Large intestine (tissue), 12 donors: ENCODE measurements at places on chromosomes 4 and X.

DNA sequence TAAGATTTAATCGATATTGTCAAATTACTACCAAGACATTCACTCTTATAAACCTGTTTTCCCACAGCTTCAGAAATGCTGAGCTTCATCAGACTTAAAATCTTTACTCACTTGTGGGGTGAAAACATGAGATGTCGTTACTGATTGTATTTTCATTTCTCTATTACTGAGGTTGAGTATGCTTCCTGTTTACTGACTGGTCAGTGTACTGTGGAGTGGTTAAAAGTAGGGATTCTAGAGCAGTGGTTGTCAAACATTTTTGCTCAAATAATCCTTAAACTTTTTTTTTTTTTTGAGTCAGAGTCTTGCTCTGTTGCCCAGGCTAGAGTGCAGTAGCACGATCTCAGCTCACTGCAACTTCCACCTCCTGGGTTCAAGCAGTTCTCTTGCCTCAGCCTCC lies 50.3 kb downstream of the NSUN7 start:
- H3K36me3 ChIP-seq, result no peaks in the 10 kb centered on the region
- DNase-seq, result no peak
- no peaks in the 10 kb centered on the region for H3K27me3 ChIP-seq
- no peak overlapping the region for H3K27ac ChIP-seq
- H3K4me1 ChIP-seq, result no peaks in the 10 kb centered on the region

DNA sequence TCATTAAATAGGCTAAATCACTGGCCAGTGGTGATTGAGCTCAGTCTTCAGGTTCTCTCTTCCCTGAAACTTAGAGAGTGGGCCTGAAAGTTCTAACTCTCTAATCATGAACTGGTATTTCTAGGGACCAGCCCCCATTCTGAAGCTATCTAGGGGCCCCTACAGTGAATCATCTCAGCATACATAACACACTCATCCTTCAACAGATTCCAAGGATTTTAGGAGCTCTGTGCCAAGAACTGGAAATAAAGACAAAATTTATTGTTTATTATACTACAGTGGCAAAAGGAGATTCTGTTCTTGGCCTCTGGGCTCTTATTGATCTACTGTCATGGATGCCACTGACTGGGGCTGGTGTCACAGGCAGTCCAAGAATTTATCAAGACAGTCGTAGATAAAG lies 263.8 kb upstream of the IGFBP7 start:
- H3K4me1 ChIP-seq, result no peaks in the 10 kb centered on the region
- no peaks in the 10 kb centered on the region for H3K36me3 ChIP-seq
- no peak overlapping the region for H3K27ac ChIP-seq
- no peak for DNase-seq

DNA sequence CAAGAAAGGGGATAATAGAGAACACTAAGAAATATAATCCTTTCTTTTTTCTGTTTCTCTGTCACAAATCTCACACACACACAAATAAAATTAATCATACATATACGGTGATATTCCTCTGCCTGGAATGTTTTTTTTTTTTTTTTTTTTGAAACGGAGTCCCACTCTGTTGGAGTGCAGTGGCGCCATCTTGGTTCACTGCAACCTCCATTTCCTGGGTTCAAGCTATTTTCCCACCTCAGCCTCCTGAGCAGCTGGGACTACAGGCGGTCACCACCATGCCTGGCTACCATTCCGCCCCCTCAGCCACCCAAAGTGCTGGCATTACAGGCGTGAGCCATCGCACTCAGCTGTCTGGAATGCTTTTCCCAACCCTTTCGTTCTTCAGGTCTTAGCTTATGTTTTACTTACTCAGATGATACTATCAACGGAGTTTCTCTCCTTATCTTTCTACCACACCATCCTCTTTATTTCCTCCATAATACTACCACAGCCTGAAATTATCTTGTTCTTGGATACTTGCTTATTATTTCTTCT lies 69.3 kb downstream of the ANKRD17 start:
- no peaks in the 10 kb centered on the region for H3K27me3 ChIP-seq
- no peak for DNase-seq
- no peaks in the 10 kb centered on the region for H3K4me1 ChIP-seq
- H3K27ac ChIP-seq, result no peak overlapping the region
- no peak overlapping the region for H3K4me3 ChIP-seq

GRCh38 chrX:130114141-130114588 lies 3.9 kb upstream of the ELF4 start:
- no peak overlapping the region for H3K4me3 ChIP-seq
- H3K27ac ChIP-seq, result no peak overlapping the region
- no peaks in the 10 kb centered on the region for H3K36me3 ChIP-seq
- H3K27me3 ChIP-seq, result no peaks in the 10 kb centered on the region
- peaks cover 10% of the 10 kb centered on the region for H3K4me1 ChIP-seq
- no peak for DNase-seq

GRCh38 chr4:56757261-56757746 lies 64.2 kb downstream of the SPINK2 start:
- no peak overlapping the region for H3K4me3 ChIP-seq
- no peak for DNase-seq
- peak overlapping the region; percentile 62 for H3K27ac ChIP-seq
- no peaks in the 10 kb centered on the region for H3K27me3 ChIP-seq
- H3K4me1 ChIP-seq, result peaks cover 19% of the 10 kb centered on the region
- no peaks in the 10 kb centered on the region for H3K36me3 ChIP-seq

GRCh38 chr4:73575660-73576059 lies 44.6 kb downstream of the RASSF6 start:
- H3K27ac ChIP-seq, result no peak overlapping the region
- no peak for DNase-seq
- H3K4me1 ChIP-seq, result no peaks in the 10 kb centered on the region
- H3K27me3 ChIP-seq, result no peaks in the 10 kb centered on the region

- peaks cover 5% of the 10 kb centered on the region for H3K36me3 ChIP-seq
- no peak overlapping the region for H3K27ac ChIP-seq
- H3K4me3 ChIP-seq, result no peak overlapping the region
- no peaks in the 10 kb centered on the region for H3K4me1 ChIP-seq
Observed at GRCh38 chr4:147916351-147916750, 184.5 kb downstream of the ARHGAP10 start.
